ENCODE measurements at places on chromosomes 2 and 18.

DNA sequence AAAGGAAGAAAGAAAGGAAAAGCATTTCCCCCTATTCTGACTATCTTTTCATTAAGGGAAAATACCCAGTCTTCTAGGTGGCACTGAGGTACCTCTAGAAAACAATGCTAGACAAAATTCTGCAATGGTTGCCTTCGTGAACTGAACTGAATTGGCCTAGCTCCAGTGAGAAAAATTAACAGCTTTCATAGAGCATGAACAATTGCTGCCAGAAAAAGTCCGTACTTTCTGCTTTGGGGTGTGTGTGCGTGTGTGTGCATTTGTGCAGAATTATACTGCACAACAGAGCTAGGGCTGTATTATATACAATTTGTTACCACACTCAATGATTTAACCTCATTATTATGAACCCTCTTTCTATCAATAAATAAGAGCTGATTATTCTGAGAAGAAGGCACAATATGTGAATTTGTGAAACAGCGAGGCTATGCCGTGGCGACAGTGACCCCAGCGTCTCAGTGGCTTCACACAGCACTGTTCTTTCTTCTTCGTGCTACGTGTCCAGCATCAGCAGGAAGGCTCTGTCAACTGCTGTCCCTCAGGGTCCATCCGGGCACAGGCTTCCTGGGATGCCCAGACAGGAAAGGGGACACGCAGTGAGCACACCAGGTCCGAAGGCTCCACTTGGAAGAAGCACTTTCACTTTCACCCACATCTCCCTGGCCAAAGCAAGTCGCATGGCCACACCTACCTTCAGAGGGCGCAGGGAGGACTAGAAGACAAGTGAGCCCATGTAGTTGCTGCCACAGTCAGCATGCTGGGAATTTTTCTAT, 47.5 kb downstream of the PTGR3 start:
- no peak for DNase-seq

DNA sequence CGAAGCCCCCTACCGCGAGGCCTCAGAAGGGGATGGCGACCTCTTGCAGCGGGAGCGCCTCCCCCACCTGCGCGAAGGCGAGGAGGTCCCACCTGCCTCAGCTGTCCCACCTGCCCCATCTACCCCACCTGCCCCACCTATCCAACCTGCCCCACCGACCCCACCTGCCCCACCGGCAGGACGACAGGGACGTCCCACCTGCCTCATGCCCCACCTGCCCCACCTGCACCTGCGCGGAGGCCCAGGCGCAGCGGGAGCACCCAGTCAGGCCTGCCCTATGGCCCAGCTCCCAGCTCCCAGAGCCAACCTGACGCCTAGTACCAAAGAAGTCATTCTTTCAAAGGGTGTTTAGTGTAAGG, 489.1 kb upstream of the SMIM21 start:
- no peak for DNase-seq

- no peak for DNase-seq
Measured at GRCh38 chr2:71888751-71889445, 258.8 kb downstream of the CYP26B1 start.

- DNase-seq: no peak
Measured at GRCh38 chr2:226873826-226874225, 38.0 kb downstream of the RHBDD1 start.

DNA sequence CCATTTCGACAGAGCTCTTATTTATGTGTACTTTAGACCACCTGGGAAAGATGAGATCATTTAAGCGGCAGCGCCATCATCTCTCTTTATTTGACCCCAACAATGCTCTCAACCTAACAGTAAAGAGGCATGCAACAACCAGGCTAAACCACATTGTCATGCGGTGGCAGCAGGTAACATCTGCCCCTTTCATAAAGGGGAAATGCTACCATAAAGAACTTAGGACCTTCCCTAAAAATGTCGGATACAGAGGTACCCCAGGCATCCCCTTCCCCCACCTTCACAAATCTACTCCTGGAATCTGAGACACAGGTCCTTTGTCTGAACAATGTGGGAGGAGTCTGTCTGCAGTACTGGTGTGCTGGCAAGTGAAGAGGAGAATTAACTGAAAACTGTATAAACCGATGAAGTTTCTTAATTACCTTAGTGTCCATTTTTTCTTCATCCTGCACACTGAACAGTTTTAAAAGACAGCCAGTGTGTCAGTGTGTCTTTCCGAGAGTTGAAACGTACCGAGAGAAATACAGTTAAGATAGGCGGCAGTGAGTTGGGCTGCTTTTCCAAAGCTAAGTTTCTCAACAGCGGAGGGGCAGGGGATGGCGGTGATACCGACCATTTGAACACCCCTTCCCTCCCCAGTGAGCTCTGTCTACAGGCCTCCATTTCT, 1.9 kb downstream of the MEX3C start:
- DNase-seq: no peak

DNA sequence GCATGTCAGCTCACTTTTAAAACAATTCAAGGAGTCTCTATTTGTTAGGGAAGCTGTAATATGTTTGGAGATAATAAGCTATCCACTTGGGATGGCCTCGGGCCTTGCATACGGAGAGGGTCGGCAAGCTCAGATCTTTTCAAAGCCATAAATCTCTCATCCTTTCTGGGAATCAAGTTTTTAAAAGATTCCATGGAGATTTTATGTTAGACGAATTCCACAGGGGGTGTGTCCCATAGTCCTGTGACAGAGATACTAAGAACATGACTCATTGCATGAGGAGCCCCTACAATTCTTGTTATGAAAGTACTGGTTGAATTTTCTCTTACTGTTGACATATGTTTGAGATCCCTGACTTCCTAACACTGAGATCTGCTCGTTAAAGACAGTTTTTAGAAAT, 108.7 kb downstream of the FEZ2 start:
- DNase-seq: no peak

DNA sequence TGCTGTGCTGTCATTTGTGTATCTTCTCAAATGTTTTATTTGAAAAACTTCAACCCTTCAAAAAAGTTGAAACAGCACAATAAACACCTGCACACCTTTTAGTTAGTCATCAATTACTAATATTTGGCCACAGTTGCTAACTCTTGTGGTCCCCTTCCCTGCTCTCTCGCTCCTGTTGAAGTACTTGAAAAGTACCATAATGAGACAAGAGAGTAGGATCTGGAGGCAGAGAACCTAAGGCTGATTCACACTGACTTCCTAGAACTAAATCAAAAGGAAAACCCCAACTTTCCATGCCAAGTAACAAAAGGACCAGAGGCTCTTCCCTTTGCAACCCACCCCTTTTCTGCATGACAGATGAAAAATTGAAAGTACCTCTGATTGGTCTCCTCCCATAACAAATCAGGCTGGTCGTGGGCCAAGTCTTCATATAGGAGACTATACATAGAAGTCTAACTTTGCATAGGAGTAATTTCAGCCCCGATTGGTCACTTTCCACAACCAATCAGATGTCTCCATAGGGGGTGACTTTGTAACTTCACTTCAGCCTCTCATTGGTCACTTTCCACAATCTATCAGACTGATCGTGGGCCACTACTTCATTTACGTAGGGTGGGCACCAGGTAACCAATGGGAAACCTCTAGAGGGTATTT, 179.7 kb downstream of the EPHA4 start:
- no peak for DNase-seq

- no peak for DNase-seq
Measured at GRCh38 chr18:9845256-9845655, 40.5 kb upstream of the TXNDC2 start.

DNA sequence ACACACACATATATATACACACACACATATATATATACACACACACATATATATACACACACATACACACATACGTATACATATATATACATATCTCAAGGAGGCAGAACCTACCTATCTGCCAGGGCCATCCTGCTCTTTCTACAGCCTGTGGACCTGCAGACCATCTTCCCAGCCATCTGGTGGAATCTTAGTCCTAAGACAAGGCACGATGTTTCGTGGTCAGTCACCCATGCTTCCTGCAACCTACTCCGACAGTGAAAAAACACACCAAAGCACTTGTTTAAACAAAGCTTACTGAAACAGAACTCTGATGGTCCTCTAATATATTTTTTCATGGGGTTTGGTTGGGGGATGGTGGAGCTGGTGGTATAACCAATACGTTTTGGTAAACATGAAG, 164.2 kb upstream of the ZNF521 start:
- DNase-seq: no peak

DNA sequence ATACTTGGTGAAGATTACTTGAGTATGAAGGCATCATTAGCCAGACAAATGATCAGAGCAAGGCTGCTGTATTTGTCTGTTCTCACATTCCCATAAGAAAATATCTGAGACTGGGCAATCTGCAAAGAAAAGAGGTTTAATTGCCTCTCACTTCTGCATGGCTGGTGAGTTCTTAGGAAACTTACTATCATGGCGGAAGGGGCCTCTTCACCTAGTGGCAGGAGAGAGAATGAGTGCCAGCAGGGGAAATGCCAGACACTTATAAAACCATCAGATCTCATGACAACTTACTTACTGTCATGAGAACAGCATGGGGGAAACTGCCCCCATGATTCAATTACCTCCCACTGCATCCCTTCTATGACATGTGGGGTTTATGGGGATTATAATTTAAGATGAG, 452.3 kb downstream of the GALR1 start:
- no peak for DNase-seq

DNA sequence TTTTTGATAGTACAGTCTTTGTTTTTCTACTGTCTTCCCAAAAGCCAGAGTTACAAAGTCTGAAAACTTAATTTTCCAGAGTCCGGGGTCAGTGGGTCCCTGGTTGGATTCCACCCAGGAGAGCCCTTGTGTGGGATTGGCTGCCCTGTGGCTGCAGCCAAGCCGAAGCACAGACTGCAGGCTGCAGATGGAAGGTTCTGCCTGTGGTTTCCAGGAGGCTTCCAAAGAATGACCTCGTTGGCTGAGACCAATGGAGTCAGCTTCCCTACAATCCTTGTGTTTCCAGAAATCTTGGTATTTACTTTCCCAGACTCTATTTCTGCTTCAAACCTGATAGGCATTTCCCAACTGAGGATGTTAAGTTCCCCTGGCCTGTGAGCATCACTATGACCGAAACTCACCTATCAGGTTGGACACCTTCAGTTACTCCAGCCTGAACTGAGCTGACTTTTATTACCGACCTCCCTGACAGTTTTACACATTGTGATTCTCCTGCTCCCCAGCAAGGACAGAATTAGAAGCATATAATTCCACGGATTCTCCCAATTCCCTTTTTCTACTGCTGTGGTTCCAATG, 117.5 kb upstream of the CCDC68 start:
- DNase-seq: no peak

GRCh38 chr18:69401226-69401971, 711 bp downstream of the DOK6 start:
- no peak for DNase-seq

- no peak for DNase-seq
Measured at GRCh38 chr2:174717273-174717672, 47.0 kb downstream of the CHRNA1 start.

- DNase-seq: no peak
Measured at GRCh38 chr18:57444301-57444759, 9.2 kb downstream of the ONECUT2 start.

GRCh38 chr2:15732341-15733077, 140.8 kb downstream of the DDX1 start:
- no peak for DNase-seq

DNA sequence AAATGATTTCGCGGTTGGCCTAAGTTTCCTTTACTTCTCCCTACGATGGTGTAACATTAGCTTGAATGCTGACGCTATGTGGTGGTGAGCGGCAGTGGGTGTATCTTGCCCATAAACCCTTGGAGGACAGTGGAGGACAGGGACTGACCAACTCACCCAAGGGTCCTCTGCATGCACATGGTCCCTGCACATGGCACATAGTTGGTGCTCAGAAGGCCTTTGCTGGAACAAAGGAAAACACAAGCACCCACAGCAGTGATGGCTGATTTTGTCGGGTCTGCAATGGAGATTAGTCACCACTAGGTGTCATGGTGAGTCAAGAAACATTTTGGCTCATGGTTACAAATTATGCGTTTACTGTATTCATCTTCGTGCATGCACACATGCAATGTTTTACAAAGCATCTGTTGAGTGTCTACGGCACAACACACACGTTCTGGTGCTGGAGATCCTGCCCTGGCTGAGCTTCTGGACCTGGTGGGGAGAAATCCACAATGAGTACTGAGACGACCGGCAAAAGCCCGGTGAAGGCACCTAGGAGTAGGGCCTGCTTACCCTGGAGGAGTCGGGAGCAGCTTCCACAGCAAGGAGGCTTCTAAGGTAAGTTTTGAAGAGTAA, 44.0 kb downstream of the PDCL3 start:
- DNase-seq: no peak

DNA sequence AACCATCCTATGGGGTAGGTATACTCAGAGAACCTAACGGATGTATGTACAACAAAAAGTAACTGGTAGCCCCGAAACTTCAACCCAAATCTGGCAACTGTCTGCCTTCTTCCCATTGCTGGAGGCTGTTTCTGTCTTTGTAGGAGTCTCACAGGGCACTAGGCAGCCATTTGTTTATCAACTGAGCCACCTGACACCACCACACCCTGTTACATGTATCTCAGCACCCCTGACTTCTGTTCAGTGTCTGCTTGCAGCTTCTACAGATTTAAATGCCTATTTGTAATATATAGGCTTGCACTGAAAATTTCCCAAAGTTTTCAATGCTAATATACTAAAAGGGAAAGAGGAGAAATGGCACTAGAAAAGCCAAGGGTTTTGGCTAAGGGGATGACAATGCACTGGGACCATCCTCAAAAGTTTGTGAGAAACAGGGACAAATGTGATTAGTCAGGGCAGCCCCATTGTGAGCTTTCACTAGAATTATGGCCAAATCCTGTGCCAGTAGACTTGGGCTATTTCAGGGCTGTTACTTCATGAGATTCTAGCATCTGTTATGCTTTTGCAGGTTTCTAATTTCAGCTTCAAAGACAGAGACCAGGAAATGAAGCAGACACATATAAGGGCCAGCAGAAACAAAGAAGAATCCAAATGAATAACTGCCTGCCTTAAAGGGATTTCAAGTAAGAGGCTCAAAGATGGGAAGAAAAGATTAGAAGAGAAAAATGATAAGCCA, 103.3 kb downstream of the MYO5B start:
- DNase-seq: no peak

GRCh38 chr2:30178618-30179434, 32.0 kb downstream of the YPEL5 start:
- DNase-seq: peak; percentile 71

- no peak for DNase-seq
Measured at GRCh38 chr2:85921659-85922058, 32.9 kb upstream of the ST3GAL5 start.

- DNase-seq: no peak
Measured at GRCh38 chr18:78679031-78679430, 300.6 kb upstream of the SALL3 start.
